Sciatic nerve (tissue), 2 donors: ENCODE measurements at places on chromosomes 5 and 9. TPM values are rescaled to one million over a fixed set of nuclear protein-coding genes. Genes with fewer than 3 reads are reported as not detected.

DNA sequence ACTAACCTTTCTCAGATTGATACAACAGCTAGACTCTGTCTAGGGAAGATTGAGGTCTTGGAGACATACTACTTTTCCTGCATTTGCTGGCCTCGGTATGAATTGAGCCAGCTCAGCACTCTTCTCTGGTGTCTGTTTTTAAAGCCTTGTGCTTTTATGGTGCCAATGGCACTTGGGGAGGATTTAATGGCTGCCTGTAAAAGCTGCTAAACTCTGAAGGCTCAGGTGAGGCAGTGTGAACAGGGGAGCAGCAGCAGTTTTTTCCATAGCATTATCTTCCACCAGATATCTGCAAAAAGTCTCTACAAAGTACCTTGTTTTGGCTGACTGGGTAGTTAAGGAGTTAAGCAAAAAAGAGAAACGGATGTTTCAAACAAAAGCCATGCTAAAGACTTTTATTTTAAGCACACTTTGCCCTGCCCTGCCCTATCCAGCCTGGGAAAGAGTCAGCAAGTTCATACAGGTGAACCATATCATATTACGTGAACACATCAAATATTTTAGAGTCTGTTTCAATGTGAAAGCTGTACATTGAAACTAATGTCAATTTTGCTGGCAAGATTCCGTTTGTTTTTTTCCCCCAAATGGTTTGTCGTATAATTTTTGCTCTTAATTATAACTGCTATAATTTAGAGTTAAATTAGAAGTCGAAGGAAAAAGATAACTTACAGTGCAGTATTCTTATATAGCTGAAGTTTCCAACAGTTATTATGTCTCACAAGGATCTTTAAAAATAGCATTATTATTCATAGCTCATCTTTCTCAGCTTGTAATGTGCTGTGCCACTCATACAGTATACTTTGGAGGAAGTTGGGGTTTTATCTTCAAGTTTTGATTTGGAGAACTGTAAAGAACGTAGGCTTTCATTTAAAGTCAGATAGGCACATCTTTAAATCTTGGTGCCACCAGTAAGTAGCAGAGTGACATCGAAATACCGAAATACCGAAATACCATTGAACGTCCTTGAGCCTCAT, 424.1 kb upstream of the CD180 start:
- no peak for DNase-seq

DNA sequence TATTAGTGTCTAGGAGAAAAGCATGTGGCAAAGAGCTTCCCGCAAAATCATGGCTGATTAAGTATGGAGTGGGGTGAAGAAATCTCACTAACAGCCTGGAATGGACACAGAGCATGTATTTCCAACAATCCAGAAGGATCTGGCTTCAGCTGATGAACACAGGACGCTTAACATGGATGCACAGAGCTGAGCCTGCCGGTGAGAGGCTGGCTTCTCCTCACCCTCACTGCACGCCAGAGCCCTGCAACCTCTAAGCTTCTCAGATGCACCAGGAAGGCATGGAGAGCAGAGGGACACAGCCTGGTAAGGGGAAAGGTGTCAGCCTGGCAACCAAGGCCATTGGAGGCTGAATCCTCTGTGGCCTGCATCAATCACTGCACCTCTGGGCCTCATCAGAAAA, 298.5 kb downstream of the TRIM32 start:
- DNase-seq: no peak

DNA sequence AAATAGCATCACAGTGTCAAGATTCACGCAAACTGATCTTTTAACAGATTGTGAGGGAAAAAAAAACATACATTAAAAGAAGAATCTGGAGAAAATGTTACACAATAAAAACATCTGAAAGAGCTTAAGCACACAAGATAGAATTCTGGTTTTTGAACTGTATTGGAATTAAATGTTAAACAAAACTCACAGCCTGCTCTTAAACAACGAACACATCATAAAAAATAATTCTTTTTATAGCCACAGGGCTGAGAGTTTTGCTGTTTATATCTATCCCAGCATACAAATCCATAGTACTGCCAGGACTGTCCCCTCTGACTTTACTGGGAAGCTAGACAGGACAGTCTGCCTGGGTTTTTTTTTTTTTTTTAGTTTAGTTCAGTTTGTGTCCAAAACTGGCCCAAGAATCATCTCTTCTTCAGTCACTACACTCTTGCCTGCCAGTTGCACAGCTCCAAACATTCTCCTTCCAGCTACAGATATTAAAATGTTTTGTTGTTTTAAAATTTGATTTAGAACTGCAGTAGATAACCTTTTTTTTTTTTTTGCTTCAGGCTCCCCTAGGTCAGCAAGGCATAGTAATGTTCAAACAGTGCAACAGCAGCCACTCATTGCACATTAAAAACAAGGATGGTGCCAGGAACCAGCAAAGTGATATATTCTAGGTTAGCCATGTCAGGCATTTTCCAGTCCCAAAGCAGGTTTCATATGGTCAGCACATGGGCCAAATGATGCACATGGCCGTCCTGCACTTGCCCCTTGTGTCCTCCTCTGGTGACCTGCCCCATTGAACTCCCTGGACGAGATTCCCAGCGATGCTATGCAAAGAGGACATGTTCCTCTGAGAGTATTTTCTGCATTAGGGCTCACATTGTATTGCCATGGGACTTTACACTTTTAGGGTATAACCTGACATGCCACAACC, 173.6 kb downstream of the ARL15 start:
- no peak for DNase-seq

- DNase-seq: no peak
Measured at GRCh38 chr9:2262386-2263071, 247.4 kb downstream of the SMARCA2 start.

- DNase-seq: no peak
Measured at GRCh38 chr5:143820451-143820850, 8.5 kb downstream of the HMHB1 start.

DNA sequence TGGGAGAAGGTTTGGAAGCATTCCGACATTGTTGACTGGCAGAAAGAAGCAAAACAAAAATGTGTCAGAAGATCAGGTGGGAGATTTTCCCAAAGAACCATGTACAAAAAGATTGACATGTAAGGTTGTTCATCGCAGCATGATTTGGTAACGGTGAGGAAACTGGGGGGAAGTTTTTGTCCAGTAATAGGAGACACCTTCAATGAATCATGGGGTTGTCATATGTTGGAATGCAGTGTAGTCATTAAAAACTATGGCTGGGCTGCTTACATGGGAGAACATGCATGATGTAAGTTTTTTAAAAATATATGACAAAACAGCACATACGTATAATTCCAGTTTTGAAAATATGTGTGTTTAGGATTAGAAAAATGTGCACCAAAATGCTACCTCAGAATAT, 50.5 kb downstream of the HSD17B3 start:
- DNase-seq: no peak

GRCh38 chr5:180390441-180391190, 37.5 kb upstream of the GFPT2 start:
- peak; percentile 49 for DNase-seq

GRCh38 chr9:97556036-97556720, 54.7 kb downstream of the TMOD1 start:
- DNase-seq: peak; percentile 55

GRCh38 chr9:87670572-87671264, 55.2 kb upstream of the CTSL start:
- DNase-seq: no peak

DNA sequence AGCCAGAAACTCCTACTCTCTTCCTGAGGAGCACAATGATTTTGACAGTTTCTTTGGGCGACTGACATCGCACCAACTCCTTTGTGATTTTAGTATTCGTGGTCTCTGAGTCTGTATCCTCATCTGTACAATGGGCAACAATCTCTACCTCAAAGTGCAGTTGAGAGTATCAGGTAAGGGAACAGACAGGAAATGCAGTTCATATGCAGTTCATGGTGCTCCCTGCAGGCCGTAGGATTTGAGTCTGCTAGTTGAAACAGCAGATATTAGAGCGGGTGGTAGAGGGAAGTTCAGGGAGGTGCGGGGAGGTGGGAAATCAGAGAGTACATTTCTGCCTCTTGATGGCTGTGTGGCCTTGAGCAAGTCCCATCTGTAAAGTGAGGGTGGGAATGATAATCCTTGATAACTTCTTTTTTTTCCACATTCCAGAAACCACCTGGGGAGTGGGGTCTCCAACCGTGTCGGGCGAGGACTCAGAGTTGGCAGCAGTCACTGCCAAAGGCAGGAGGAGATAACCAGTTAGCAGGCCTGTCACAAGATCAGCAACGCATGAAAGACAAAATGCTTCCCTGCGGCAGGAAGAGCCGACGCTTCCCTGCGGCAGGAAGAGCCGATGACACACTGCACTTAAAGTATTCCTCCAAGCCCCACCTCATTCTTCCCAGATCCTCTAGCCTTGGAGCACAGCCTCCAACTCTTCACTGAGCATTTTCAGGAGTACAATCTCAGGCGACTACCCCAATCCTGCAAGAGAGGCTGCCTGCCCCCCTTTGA, 6.0 kb upstream of the NEK6 start:
- DNase-seq: no peak

GRCh38 chr5:156329171-156329611, 2.2 kb downstream of the SGCD start:
- DNase-seq: no peak

- peak; percentile 90 for DNase-seq
Measured at GRCh38 chr5:132410451-132411303, 41.2 kb downstream of the SLC22A5 start.

Gene WNK2
- 6.6 TPM for total RNA-seq

Gene KCNT1
- 0.53 TPM for total RNA-seq

Gene SLC34A1
- not detected for total RNA-seq

Gene GALNT12
- 10.7 TPM for total RNA-seq
